Central memory CD8-positive, alpha-beta T cell (primary cell): ENCODE measurements at places on chromosomes 7 and 10.

GRCh38 chr10:61844116-61844822 is 57.2 kb upstream of the ARID5B start:
- no peak for DNase-seq

- DNase-seq, result no peak
Measured at GRCh38 chr10:5566614-5567013, 41.9 kb downstream of the CALML3 start.

DNA sequence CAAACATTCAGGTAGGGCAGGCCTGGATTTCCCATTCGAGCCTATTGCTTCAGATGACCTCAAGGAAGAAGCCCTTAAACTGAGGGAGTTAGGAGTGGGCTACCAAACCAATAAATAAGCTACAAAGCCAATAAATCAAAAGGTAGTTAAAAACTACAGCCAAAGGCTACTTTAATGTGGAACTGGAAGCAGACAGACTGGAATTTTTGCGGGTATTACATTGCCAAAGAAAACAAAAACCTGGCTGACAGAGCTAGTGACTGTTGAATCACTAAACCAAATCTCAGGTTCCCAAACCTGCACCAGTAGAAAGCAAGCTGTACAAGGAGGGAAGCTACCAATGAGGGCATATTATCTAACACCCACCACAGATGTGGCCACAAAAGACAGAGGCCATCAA is 315.6 kb downstream of the GRM8 start:
- no peak for DNase-seq

- DNase-seq, result no peak
Measured at GRCh38 chr10:124955868-124956267, 13.9 kb downstream of the ZRANB1 start.

- no peak for DNase-seq
Measured at GRCh38 chr10:11796474-11796873, 26.7 kb upstream of the PROSER2 start.

DNA sequence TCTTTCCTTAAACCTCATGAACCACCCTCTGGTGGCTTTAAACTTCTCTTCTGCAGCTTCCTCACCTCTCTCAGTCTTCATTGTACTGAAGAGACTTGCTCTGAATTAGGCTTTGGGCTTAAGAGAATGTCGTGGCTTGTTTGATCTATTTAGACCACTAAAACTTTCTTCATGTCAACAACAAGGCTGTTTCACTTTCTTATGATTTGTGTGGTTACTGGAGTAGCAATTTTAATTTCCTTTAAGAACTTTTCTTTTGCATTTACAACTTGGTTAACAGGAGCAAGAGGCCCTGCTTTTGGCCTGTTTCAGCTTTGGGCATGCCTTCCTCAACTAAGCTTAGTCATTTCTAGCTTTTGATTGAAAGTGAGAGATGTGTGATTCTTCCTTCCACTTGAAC is 38.1 kb upstream of the CDHR3 start:
- DNase-seq, result no peak

GRCh38 chr7:118080947-118081346 is 103.0 kb upstream of the LSM8 start:
- no peak for DNase-seq

DNA sequence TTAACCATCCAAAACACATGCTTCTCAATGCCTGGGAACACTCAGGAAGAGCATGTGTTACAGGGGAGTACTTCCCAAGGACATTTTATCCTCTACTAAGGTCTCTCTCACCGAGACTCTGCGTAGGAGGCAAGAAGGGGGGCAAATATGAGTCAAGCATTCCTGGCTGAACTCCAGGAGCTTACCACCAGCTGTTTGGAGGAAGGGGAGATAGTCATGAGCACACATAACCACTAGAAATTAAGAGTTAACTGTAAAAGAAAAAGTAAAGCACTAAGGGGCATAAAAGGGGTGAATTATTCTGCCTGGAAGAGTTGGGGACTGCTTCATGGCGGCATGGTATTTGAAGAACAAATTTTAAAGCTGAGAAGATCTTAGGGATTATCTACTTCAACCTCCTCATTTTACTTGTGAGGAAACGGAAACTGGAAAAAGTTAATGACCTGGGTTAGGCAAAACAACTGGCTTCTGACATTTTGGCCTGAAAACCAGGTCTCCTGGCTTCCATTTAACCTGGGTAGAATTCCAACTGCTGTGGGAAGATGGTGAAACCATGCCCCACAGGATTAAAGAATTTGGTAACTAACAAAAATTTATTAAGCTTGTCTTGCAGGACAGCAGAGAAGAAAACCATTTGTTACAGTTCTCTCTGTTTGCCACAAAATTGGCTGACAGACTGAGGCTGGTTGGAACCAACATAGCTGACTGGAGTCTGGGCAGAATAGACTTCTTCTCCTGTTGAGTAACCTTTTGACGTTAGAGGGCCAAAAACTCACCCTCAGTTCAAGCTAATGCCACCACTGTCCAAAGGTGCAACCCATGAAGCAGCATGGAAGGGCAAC is 85.5 kb downstream of the SLC25A13 start:
- no peak for DNase-seq

GRCh38 chr7:41786404-41786803 is 83.5 kb upstream of the INHBA start:
- no peak for DNase-seq

GRCh38 chr7:130367836-130368746 is 12.2 kb upstream of the CPA1 start:
- DNase-seq, result no peak

- no peak for DNase-seq
Measured at GRCh38 chr7:22193450-22193983, 163.4 kb downstream of the RAPGEF5 start.

- no peak for DNase-seq
Measured at GRCh38 chr7:45459476-45459875, 114.7 kb upstream of the ADCY1 start.

DNA sequence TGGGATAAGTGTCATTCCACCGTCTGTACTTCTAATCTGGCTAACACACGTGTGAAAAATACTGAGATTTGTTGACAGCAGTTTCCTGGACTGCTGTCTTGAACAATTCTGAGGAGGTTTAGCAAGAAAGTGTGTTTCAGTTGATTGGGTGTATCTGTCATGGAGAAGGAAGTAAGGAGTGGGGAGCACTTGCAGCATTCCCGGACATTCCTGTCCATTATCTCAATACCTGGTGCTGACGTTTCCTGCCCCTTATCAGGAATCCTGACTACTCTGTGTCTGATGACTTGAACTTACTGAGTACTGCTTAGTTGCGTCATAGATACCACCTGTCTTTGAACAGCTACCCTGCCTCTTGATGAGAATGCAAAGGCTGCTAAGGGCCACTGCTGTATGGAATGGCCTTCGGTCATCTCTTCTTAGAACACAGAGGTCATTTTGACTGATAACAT is 72.0 kb upstream of the VKORC1L1 start:
- DNase-seq, result no peak

DNA sequence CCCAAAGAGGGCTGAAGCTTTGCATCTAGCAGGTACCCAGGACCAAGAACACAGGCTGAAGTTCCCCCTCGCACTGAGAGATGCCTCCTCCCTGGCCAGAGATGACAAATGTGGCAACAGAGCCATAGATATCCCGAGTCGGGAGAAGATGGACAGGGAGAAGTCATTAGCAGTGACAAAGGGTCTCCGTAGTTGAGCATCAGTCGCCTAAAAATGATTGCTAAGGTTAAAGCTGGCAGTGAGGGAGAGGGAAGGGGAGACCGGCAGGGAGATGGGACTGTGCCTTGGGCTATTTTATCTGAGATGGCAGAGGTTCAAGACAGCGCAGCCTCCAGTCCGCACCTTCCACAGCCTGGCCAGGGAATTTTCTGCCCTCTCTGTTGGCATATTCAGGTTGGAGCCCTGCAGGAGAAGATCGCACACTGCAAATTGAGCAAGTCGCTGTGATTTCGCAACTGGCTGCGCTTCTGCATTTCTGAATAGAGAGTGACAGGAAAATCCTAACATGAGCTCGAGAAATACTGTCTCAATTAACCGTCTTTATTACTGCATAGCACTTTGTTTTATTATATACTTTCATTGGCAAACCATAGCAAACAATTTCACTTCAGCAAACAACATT is 238.9 kb upstream of the GPR26 start:
- DNase-seq, result no peak

- DNase-seq, result no peak
Measured at GRCh38 chr7:16113058-16113457, 308.3 kb downstream of the CRPPA start.

GRCh38 chr10:67608001-67608400 is 88.0 kb downstream of the CTNNA3 start:
- DNase-seq, result no peak

GRCh38 chr7:51005074-51005473 is 222.4 kb upstream of the GRB10 start:
- no peak for DNase-seq

GRCh38 chr7:19930851-19931250 is 157.4 kb upstream of the TMEM196 start:
- no peak for DNase-seq

DNA sequence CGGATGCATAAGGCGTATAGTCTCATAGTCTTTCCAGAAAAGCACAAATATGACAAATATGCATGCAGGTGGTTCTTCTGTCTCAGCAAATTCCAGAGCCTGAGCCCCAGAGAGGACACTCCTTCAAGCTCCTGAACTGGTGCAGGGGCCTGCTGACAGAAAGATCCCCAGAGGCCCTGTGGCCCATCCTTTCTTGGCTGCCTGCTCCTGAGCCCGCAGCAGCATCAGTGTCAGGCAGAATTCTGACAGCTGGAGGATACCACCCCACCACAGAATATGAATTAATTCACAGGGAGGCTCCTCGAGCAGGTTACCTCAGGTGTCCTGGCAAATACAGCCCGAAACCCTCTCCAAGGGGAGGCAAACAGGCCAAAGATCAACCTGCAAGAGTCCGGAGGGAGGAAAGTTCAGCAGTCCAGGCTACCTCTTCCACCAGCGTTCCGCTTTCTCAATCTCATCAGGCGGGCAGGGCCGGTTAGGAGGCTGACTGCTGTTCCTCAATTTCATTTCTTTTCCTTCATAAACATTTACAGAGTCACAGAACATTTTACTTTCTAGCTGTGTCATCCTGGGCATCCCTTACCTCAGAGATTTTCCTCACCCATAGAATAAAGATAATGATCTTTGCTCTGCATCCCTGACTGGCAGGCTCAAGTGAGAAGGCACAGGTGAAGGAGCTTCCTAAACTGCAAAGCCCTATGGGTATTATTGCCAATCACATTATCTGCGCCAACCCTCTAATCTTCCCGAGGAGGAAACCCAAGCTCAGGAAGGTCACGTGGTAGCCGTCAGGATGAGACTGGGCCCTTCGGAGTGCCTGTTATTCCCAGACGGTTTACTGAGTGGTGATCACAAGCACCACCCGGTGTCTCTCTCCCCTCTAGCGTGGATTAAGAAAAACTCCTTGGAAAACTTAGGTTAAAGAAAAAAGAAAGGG is 1.4 kb downstream of the DNAJB12 start:
- no peak for DNase-seq

- DNase-seq, result no peak
Measured at GRCh38 chr10:16988900-16989299, 140.7 kb downstream of the CUBN start.

DNA sequence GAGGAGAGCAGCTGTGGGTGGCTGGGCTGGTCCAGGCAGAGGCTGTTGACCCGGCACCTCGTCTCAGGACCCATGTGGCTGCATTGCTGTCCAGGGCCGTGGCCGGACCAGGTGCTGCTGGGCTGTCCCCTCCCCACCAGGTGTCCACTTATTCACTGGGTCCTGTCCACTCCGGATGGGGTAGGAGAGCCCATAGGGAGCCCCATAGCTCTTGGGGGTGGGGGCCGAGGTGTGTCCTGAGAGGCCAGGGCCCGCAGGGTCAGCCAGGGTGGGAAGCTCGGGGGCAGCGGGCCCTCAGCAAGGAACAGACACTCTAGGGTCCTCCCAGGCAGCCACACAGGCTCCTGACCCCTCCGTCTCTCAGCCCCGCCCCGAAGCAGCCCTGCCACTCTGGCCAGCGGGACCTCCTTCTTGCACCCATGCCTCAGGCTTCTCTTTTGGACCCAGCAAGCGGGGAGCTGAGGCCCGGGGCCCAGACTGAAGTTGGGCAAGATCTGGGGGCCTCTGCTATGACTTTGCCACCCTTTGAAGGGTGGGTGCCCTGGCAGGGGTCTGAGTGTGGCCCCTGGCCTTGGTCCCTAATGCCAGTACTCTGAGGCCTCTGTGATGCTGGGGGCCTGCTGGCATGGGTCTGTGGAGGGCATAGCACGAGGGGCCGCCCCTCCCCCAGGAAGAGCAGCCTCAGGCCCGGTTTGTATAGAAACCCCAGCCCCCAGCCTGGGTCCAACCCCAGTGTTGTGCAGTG is 86.4 kb downstream of the NKX6-2 start:
- no peak for DNase-seq

- DNase-seq, result no peak
Measured at GRCh38 chr7:37421861-37422500, 26.7 kb downstream of the ELMO1 start.

DNA sequence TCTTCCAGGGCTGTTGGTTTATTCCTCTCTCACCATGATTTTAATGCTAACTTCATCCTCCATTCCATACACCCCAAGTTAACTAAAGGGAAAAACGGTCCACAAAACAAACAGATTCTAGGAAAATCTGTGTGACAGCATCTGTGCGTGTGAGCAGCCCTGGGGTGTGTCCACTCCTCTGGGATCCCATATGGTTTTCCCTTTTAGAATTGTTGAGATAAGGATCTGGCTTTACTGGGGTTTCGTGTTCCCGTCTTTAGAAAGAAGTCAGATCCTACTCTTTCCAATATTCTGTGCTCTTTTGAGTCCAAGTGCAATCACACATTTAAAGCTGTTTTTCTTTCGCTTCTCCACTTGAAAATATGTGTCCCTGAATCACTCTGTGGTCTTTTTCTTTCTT is 257.1 kb downstream of the KLF6 start:
- no peak for DNase-seq

- no peak for DNase-seq
Measured at GRCh38 chr10:18610517-18610916, 40.9 kb downstream of the NSUN6 start.

DNA sequence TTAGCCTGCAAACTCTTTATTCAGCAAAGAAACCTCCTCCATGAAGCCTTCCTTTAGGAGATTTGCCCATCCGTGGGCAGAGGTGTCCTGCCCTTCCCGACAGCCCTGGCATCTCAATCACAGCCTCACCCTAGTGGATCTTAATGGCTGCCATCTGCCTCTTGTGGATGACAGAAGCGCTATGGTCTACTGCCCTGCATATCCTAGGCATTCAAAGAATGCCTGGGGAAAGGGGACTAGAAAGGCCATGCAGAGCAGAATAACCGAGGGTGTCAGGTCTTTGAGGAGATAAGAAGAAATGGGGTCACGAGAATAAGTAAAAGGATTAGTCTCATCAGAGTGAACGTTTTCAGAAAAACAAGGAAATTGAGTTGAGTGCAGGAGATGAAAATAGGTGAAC is 57.7 kb upstream of the SPOCK2 start:
- DNase-seq, result no peak

- DNase-seq, result no peak
Measured at GRCh38 chr7:106731187-106731586, 70.2 kb upstream of the CCDC71L start.
